Tibial nerve (tissue), 4 donors: ENCODE measurements at places on chromosomes 2 and 18.
A peak's percentile ranks its signal among the peaks of the same experiment; 100 is the strongest.

DNA sequence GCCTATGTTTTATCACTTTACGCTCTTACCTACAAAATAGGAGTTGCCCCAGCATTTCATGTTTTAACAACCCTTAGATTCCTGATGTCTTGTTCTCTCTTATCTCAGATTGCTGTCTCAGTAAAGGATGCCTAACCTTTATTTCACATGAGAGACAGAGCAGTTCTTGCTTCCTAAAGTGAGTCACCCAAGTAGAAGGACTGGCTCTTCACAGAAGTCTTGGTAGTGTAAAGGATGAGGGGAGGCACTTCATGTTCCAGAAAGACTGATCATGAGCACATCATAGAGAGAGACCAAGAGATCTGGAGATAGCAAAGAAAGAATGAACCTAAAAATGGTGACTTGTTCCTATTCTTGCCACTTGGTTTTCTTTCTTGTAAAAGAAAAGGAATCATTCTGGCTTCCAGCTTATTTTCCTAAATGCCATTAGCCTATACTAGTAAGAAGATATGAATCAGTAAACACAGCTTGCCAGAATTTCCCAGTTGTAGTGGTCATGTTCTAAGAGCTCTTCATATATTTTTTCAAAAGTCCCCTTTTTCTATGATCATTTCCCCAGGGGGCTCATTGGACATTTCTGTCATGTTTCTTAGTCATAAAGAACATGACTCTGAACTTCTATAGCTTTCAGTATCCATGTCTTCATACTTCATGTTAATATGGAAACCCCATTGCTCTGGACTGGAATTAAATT, 54.9 kb downstream of the MAPRE2 start:
- H3K27ac ChIP-seq: no peak overlapping the region
- H3K4me3 ChIP-seq: no peak overlapping the region
- DNase-seq: no peak
- no peaks in the 10 kb centered on the region for H3K27me3 ChIP-seq
- no peaks in the 10 kb centered on the region for H3K36me3 ChIP-seq

DNA sequence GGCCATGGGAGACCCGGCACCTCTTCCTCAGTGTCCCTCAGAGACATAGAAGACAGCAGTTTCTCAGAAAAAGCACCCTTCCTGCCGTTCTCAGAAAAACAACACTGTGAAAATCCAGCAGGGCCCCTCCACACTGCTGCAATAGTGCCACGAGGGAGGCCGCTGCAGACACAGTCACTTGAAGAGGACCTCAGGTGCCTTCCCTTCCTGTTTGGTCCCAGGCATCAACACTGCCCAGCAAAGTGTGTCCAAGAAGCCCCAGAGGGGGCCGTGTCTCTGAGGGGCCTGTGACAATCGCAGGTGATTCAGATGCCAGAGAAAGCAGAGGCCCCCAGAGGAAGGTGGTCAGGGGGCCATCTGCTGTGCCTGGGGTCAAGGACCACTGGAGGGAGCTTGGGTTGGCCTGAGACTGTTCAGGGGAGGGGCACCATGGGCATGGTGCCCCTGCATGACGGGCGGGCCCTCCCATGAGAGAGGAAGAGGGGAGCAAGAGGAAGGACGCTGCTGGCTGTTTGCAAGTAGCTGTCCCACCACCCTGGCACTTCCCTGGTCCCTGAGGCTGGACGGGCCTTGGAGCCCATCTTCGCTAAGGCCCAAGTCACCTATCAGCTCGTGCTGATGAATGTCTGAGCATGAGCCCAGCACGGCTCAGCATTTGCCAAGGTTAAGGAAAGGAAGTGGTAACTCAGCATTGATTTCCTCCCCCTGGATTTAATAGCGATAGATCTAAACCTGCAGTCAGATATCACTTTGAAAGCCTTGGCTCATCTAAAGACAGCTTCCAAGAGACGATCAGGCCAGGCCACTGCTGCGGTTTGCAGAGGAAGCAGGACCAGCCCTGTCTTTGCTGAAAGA, 9.1 kb downstream of the TWIST2 start:
- H3K27me3 ChIP-seq: no peaks in the 10 kb centered on the region
- H3K36me3 ChIP-seq: no peaks in the 10 kb centered on the region
- H3K27ac ChIP-seq: no peak overlapping the region
- no peaks in the 10 kb centered on the region for H3K4me1 ChIP-seq
- DNase-seq: no peak

DNA sequence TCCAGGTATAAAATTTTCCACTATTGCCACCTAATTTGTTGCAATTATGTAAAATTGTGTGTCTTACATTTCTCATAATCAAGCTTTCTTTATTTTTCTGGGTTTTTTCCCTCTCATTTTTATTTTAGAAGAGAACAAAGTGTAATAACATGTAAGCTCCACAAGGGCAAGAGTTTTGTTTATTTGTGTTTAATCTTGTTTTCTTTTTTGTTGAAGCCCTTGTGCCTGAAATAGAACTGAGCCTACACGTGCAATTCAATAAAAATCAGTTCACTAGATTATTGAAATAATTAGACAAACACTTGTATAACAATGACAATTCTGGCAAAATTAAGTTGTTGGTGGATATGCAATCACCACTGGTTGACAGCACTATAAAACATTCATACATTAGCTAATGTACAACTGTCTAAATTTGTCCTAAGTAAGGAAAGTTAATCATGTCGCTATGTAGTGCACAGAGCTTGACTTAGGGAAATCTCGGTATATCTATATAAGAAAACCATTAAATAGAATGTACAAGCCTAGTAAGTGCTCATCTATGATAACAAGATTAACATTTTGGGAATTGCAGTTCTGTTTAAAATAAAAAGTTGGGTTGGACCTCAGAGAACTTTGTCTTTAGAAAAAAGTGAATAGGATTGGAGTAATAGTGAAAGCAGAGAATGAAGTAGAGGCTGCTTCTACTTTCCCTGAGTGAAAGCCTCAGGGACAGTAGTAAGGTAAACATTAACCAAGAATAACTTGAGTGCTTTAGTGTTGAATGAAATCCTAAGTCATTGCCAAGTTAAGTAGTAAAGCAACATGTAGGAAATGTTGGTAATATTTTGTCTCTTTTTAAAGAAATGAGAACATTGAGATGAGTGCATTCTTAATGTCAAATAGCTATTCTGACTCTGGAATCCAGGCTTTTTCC, 37.4 kb upstream of the NOL4 start:
- no peak overlapping the region for H3K4me3 ChIP-seq
- no peak overlapping the region for H3K27ac ChIP-seq
- no peaks in the 10 kb centered on the region for H3K27me3 ChIP-seq
- DNase-seq: no peak

DNA sequence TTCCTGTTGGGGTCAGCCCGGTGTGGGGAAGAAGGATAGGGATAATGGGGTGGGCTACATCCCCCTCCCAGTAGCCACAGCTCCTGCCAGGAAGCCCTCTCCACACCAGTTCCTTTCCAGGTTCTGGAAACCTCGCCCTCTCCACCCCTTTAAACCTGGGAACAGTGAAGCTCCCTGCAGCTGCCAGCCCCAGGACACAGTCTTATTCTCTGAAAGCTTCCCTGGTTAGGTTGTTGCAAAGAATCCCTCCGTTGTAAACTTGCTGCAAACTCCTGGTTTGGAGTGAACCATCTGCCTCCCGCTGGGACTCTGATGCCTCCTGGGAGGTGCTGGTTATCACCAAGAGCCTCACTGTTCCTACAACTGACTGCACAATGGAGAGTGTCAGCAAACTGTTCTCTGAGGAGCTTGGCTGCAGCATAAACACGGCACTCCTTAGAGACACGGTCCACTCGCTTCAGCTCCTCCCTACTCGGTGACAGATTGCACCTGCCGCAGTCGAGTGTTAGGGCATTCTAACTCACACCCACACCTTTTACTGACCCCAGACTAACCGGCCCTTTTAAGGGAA, 261.8 kb upstream of the RAB6C start:
- H3K36me3 ChIP-seq: no peaks in the 10 kb centered on the region
- no peaks in the 10 kb centered on the region for H3K27me3 ChIP-seq
- DNase-seq: no peak
- H3K4me3 ChIP-seq: no peak overlapping the region

GRCh38 chr18:73924836-73925235, 222.8 kb downstream of the FBXO15 start:
- H3K4me3 ChIP-seq: no peak overlapping the region
- DNase-seq: no peak
- no peaks in the 10 kb centered on the region for H3K27me3 ChIP-seq
- no peak overlapping the region for H3K27ac ChIP-seq
- H3K36me3 ChIP-seq: no peaks in the 10 kb centered on the region

GRCh38 chr2:127887776-127888130, 2.0 kb upstream of the AMMECR1L start:
- H3K27ac ChIP-seq: no peak overlapping the region
- DNase-seq: no peak
- H3K4me3 ChIP-seq: no peak overlapping the region
- H3K27me3 ChIP-seq: no peaks in the 10 kb centered on the region

GRCh38 chr2:182240862-182241371, 185.9 kb downstream of the PDE1A start:
- DNase-seq: no peak
- H3K4me1 ChIP-seq: no peaks in the 10 kb centered on the region
- no peak overlapping the region for H3K27ac ChIP-seq

GRCh38 chr2:120472891-120473309, 127.0 kb downstream of the INHBB start:
- H3K27me3 ChIP-seq: peaks cover 3% of the 10 kb centered on the region
- H3K4me1 ChIP-seq: peaks cover 3% of the 10 kb centered on the region
- H3K36me3 ChIP-seq: no peaks in the 10 kb centered on the region
- no peak for DNase-seq
- no peak overlapping the region for H3K27ac ChIP-seq

- no peaks in the 10 kb centered on the region for H3K36me3 ChIP-seq
- no peaks in the 10 kb centered on the region for H3K27me3 ChIP-seq
- no peak for DNase-seq
- no peak overlapping the region for H3K27ac ChIP-seq
- H3K4me1 ChIP-seq: peaks cover 33% of the 10 kb centered on the region
- H3K4me3 ChIP-seq: no peak overlapping the region
Observed at GRCh38 chr2:46844443-46844842, 71.2 kb downstream of the MCFD2 start.

DNA sequence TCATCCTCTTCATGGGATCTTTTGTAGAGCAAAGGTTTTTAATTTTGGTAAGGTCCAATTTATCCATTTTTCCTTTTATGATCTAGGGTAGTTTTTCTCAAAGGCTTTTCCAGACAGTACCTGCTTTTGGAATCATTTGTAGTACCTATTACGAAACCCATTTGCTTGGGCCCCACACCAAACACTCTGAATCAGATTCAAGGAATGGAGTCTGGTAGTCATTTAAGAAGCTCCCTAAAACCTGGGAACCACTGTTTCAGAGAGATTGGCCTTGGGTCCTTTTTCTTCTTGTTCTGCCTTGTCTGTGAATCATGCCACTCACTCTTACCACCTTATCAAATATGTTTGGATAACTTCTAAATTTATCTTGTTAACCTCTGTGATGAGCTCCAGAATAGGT, 40.3 kb downstream of the OSBPL6 start:
- no peaks in the 10 kb centered on the region for H3K36me3 ChIP-seq
- H3K4me3 ChIP-seq: no peak overlapping the region
- H3K27ac ChIP-seq: no peak overlapping the region
- no peaks in the 10 kb centered on the region for H3K4me1 ChIP-seq
- no peak for DNase-seq

DNA sequence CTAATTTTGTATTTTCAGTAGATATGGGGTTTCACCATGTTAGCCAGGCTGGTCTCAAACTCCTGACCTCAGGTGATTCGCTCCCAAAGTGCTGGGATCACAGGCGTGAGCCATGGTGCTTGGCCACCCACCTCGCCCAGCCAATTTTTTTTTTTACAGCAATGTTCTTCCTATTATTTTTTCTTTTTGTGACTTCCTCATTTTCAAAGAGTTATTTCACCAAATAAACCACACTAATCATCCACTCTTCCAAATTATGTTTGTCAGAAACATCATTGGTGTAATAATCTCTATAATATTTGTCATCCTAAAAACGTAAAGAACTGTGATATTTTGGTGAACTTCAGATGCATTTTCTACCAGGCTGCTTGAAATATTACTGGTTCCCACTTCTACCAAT, 16.3 kb upstream of the PDCL3 start:
- no peaks in the 10 kb centered on the region for H3K27me3 ChIP-seq
- no peak for DNase-seq
- H3K27ac ChIP-seq: no peak overlapping the region
- H3K4me1 ChIP-seq: no peaks in the 10 kb centered on the region
- no peak overlapping the region for H3K4me3 ChIP-seq
- H3K36me3 ChIP-seq: no peaks in the 10 kb centered on the region

DNA sequence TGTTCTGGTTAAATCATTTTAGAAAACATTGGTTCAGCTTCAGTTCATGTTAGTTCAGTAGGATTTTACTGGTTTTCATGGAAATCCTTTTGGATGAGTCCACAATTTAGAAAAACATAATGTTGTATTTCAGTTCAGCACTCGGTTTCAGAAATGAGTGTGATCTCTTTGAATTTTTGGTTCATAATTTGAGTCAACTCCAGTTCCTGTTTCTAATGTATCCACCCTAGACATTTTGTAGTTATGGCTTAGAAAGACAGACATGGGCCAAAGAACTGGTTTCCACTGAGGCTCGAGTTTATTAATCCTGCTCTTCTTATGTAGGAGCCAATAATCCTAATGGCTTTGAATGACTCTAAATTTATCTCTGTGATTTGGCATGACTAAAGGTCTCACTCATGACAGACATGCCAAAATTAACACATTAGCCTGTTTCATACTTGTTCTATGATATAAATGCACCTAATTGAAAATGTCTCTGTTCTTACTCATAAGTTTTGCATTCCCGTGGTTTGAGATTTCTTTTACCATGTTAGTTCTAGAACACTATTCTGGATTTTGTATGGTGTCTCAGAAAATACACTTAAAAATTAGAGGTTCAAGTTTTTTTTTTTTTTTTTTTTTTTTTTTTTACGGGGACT, 82.3 kb upstream of the SPRED2 start:
- H3K27ac ChIP-seq: no peak overlapping the region
- H3K36me3 ChIP-seq: no peaks in the 10 kb centered on the region
- H3K27me3 ChIP-seq: no peaks in the 10 kb centered on the region
- DNase-seq: no peak

DNA sequence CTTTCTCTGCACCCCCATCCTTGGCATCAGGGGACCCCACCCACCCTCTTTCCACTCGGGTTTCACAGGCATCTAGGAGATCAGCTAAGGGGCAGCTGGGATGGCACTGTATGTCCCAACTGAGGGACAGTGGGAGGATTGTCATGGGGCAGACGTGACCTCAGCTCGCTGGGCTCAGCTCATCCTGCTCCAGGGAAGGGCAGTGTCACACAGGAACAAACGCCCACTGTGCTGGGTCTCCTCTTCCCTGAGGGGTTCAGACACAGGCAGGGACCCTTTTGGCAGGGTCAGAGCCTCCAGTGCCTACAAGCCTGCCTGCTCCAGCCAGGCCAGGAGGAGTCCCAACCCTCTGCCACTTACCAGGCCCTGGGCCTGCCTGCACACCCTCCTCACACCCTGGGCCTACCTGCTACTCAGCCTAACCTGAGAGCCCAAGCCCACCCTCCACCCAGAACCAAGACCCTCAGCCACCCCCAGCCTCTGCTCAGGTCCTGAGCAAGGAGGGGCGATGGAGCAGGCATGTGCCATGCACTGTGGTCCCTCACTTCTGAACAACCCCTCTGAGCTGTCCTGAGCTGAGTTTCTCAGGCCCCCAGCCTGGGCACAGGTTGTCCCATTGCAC, 68.2 kb downstream of the HS1BP3 start:
- no peaks in the 10 kb centered on the region for H3K4me1 ChIP-seq
- DNase-seq: no peak
- peak overlapping the region; percentile 26 for H3K27ac ChIP-seq
- no peaks in the 10 kb centered on the region for H3K36me3 ChIP-seq
- no peak overlapping the region for H3K4me3 ChIP-seq
